ENCODE measurements at places on chromosomes 6 and 20.

DNA sequence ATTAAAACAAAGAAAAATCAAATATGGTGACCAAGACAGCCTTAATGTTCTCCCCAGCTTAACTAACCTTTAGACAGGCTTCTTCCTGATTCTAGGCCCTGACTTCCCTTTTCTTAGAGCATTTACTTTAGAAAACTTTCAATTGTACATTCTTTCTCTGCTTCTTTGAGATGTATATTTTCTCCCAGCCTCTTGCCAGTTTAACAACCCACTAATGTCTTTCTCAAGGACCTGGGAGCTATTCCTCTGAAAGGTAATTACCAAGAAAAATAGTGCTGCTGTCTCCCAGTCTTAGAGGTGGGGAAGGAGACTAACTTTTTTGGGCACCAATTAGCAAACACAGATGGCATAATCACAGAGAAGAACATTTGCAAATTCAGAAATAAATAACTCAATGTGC is 62.8 kb upstream of the KCNQ5 start:
- DNase-seq: no peak

- DNase-seq: no peak
Measured at GRCh38 chr20:44133424-44133823, 53.6 kb downstream of the JPH2 start.

GRCh38 chr6:112827793-112828192 is 480.7 kb downstream of the RFPL4B start:
- no peak for DNase-seq

DNA sequence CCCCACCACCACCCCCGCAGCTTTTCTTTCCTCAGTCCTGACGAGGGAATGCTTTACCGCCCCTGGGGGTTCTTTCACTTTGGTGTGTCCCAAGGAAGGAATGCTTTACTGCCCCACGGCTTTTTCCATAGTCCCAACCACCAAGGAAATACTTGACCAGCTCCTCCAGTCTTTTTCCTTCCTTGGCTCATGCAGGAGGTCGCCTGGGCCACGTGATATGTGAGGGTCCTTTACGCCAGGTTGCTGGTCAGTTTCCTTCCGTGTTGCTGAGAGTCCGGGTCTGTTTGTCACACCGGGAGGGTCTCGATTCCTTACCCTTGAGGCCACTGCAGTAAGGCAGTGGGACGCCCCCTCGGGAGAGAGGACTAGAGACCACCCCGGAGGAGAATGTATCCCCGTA is 58.9 kb upstream of the CDH4 start:
- DNase-seq: no peak

DNA sequence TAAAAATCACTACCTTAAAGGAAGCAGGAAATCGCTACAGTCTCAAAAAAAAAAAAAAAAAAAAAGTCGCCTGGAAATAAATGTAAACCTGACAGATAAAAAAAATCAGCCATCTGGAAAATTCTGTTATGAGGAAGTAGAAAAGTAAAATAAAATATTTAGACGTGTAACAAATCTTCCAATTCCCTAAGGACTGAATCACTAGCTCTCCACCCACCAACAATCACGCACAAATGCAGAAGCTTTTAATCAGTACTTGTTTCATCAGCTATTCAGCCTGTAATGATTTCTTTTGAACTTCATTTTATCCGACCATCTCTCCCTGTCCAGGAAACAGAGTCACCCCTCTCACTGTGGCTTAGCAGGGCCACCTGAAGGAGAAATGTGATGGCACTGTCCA is 59.0 kb downstream of the SLC23A2 start:
- DNase-seq: no peak

GRCh38 chr6:100549406-100550167 is 84.9 kb upstream of the SIM1 start:
- DNase-seq: no peak

DNA sequence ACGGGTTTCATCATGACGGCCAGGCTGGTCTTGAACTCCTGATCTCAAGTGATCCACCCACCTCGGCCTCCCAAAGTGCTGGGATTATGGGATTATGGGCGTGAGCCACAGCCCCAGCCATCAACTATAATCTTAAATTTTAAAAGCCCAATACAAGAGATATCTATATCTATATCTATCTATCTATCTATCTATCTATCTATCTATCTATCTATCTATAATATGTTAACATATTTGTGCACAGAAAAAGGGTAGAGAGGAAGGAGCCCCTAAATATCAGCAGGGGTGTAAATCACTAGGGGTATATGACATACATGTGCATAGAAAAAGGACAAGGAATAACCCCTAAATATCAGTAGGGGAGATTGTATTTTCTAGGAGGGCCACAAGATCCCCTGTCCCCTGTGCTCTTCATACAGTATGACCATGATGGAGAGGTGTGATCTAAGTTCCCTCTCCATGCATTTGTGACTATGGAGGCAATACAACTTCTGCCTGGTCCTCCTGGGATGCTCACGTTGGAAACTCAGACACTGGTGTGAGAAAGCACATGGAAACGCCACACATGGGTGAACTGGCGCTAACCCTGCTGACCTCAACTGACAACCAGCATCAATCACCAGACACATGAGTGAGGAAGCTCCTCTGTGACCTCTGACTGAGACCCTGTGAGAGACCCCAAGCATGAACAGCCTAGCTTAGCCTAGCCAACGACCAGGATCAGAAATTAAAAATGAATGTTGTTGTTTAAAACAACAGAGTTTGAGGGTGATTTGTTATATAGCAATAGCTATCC is 1.2 kb upstream of the SPATS1 start:
- DNase-seq: no peak

DNA sequence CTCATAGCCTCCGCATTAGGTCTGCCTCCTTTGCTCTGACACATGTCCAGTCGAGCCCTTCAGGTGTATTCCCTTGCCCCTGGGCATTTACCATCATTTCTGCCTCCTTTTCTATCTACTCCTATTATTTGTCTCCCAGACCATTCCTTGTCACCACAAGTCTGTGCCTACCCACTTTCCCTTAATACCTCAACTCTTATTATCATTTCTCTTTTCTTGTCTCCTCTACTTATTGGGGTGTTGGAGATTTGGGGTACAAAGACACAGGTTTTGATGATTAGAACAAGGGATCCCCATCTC is 1.4 kb downstream of the SYNGAP1 start:
- DNase-seq: no peak

- no peak for DNase-seq
Measured at GRCh38 chr6:133512410-133513016, 271.4 kb downstream of the EYA4 start.

- DNase-seq: no peak
Measured at GRCh38 chr6:88881451-88881850, 82.0 kb downstream of the RNGTT start.

DNA sequence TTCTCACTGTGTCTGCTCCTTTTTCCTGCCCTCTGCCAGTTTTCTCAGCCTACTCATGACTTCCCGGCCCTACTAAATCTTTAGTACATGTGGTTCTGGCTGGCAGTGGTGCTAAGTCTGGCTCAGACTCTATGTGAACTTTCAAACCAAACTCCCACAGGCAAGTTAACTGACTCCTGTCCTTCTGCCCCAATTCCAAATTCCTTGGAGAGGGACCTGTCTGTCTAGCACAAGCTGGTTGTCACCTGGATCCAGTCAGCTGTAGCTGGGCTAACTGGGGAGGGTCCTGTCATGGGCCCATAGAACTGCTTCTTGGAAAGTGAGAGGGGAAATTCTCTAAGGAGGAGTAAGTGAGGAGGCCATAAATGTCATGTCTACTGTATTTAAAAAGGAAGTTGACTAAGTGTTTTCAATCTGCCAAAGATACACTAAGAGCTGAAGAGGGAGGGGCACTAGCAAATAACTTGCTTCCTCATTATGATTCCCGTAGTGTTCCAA is 240.1 kb downstream of the KCNQ5 start:
- no peak for DNase-seq

DNA sequence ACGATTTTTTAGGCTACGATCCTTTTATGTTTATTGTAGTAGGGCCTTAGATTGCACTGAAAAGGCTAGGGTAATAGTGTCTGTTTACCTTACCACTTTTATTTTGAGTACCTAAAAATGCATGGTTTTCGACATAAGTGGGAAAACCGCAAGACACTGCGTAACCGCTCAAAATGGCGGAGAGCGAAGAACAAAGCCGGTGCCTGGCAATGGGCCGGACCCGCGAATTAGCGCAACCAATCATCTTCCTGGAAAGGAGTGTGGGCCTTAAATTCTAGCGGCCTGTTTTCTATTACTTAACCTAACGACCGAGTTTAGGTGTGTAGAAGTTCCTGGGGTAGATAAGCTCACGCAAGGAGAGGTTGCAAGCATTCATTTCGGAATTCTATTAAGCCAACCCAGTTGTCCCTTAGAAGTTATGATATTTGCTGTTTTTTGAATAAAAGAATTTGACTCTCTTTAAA is 118.0 kb downstream of the HFE start:
- peak; percentile 67 for DNase-seq

DNA sequence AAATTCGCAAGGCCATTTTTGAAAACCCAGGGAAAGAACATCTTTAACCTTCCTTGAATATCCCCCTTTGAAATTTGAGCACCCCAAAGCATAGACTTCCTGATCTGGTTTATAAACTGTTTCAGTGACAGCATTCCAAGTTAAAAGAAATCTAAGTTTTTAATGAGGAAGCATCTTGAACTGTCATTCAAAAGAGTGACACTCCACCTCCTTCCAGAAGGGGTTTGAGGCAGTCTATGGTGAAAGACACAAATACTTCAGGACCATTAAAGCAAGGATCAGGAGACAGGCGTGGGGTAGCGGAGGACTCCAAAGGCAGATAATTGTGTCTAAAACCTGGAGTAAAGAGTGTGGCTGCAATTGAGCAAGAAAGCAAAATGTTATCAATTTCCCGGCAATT is 691 bp downstream of the GHRH start:
- no peak for DNase-seq

DNA sequence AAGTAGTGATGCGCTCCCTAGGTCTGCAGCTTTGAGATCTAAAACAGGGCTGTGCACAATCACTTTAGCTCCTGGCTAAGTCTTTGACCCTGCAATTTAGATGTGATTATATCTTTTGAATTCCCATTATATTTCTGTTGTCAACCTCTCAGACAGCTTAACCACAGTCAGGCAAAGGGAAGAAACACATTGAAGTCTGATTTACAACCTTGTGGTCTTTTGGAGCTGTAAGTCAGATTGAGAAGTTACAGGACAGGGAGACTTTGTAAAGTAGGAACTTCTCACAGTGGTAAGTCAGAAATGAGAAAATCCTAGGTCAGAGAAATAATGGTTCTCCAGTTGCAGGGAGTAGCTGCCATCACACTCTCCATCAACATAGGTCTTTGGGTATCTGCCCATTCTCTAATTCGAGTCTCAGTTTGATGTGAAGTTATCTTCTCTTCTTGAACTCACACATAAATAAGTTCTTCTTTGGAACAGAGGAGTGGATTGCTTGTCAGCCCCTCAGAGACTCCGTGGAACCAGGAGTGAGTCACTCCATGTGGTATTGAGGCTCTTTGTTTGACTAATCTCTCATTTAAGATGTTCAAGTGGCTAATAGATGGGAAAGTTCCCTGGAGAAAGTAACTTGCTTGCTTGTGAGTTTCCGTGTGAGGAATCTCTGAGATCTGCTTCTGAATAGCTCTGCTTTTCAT is 35.0 kb upstream of the SGK1 start:
- DNase-seq: no peak

DNA sequence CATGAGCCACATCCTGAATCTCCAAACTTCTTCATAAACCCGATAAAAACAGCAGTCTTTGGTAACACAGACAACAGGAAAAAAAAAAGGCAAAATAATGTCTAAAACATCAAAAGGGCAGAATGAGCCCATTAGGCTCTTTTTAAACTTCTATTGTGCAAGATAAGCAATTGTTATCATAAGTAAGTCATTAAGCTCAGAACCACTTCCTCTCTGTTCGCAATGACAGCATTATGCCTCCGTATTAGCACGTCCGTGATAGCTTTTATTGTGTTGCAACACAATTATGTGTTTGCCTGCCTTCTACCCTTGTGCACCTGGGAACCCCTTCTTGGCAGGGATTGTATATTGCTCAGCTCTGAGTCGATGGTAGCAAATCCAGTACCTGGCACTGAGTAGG is 147.1 kb downstream of the LRFN2 start:
- no peak for DNase-seq

GRCh38 chr6:150016324-150017185 is 8.8 kb downstream of the RAET1L start:
- DNase-seq: peak; percentile 50

- no peak for DNase-seq
Measured at GRCh38 chr20:62201173-62202082, 18.6 kb downstream of the MTG2 start.

DNA sequence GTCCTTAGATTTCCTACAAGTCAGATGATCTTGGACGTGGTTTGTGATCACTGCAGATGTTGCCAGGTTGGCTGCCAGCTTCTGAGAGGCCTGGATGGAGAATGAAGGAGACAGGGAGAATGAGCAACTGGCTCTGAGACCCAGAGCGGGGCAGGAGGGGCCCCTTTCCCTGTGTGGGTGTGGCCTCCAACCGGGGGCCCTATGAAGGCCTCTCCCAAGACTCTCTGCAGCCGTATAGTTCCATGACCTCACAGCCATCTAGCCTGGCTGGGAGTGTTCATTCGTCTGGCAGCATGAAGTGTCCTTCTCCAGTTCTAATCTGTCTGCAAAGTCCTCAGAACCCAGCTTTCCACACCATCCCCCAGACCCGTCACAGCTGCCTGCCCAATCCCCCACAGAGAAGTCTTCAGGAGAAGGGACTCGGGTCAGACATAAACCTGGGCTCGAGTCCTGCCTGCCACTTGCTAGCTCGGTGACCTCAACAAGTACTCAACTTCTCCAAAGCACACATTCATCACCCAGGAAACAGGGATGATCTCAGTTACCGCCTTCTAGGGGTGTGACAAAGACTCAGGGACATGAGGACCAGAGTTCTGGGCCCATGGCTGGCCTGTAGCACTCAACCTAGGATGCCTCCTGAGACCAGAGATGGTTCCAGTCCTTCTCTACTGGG is 122.6 kb downstream of the EDN3 start:
- DNase-seq: no peak

GRCh38 chr6:116931456-116931855 is 54.4 kb downstream of the RFX6 start:
- no peak for DNase-seq

GRCh38 chr6:72182337-72183246 is 296.2 kb downstream of the RIMS1 start:
- no peak for DNase-seq

Data from effector memory CD4-positive, alpha-beta T cell (primary cell).